Activated naive CD8-positive, alpha-beta T cell treated with anti-CD3 and anti-CD28 coated beads, Interleukin-2, amount 10 ng/mL, durations not matched to agents 7 days and 5 days (primary cell): ENCODE measurements at places on chromosomes 2 and 18. TPM values are rescaled to one million over a fixed set of nuclear protein-coding genes. Genes with fewer than 3 reads are reported as not detected.

- DNase-seq, result no peak
Observed at GRCh38 chr18:80245781-80246444, 1.4 kb downstream of the PARD6G start.

- DNase-seq, result no peak
Observed at GRCh38 chr2:15894481-15895144, 45.7 kb upstream of the MYCN start.

DNA sequence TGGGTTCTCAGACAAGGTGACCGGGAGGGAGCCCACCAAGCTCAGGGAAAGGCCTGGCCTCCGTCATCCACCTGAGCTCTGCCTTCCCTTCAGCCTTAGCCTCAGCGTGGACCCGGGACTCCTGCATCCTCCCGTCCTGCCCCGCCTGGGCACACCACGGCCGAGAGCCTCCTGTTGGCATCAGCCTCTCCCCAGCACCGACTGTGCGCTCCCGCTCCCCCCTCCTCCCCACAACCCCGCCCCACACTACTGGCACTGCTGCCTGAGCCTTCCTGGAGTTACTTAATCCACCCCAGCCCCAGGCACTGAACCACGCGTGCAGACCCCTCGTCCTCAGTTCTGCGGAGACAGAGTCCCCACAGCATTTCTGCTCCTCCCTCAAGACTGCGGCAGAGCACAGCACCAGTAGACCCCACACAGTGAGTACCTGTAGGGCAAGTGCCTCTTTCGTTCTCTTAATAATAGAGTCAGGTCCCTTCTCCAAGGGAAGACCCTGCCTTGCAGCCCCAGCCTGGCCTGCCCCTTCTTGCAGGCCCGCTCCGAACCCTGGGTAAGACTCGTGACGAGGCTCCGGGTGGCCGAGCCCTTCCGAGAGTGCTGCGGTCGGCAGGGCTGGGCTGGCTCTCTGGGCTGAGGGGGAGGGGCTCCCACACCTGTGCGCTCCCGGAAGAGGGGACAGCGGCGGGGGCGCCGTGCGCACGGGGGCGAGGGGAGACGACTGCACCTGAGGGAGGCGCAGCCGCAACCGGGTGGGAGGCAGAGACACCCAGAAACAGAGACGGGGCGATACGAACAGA lies at the start of gene AMER3:
Gene AMER3, plus strand, starts transcription at position 285 of the 797 bp plus-strand sequence. CDS start 6,533 bp downstream, outside the sequence.
- no peak for DNase-seq

DNA sequence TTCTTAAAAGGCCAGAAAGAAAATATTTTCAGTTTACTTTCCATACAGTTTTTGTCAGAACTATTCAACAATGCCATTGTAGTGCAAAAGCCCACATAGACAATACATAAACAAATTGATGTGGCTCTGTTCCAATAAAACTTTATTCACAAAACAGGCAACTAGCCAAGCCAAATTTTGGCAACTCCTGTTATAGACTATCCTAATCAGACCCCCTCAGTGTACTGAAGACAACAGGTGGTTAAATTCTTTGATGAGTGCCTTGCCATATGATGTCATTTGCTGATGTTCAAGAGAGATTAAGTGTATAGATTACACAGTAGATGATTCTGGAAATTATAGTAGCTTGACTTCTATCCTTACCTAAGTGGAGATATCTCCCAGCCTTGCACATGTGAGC lies 83.4 kb downstream of the FANCL start:
- no peak for DNase-seq

- DNase-seq, result no peak
Observed at GRCh38 chr2:119315241-119315925, 51.3 kb downstream of the C2orf76 start.

GRCh38 chr2:69165091-69165880 lies 152.3 kb downstream of the ANTXR1 start:
- DNase-seq, result no peak

DNA sequence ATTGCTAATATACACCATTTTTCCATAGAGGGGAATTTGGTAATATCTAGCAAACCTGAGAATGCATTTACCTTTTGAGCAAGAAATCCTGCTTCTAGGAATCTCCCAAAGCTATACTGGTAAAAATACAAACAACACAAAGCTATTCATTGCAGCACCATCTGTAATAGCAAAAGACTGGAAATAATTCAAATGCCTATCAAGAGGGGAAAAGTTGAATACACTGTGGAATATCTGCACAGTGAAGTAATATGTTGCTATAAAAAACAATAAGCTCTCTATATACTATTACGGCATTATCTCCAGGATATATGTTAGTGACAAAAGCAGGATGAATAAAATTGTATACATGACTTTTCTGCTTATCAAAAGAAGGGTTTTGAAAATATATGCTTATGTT lies 112.3 kb upstream of the CHAC2 start:
- DNase-seq, result no peak

DNA sequence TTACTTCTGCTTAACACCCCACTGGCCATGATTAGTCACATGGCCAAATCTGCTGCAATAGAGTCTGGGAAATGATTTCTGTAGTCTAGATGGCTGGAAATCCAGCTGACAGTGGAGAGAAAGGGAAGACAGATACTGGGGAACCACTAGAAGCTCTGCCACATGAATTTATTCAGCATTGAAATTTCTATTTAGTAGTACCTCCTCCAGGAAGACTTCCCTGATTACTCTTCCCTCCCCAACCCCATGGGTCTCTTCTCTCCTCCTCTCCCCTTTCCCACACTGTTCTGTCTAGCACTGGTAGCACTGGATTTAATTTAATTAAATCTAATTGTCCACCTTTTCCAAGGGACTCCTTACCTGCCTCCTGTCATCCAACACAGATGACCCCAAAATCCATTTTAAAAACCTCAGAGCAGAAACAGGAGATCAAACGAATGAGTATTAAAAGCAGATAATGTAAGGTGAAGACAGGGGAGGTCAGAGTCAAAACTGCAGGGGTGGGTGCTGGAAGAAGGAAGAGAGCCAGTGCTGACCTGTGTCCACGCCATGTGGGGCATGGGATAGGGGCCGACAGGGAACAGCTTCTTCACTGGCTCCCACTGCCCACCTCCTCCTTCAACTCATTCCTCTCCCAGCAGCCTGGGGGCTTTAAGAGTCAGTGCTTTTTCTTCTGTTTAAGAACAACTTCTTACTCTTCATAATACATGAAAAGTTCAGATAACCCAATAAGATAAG lies 169.2 kb upstream of the HS6ST1 start:
- no peak for DNase-seq

DNA sequence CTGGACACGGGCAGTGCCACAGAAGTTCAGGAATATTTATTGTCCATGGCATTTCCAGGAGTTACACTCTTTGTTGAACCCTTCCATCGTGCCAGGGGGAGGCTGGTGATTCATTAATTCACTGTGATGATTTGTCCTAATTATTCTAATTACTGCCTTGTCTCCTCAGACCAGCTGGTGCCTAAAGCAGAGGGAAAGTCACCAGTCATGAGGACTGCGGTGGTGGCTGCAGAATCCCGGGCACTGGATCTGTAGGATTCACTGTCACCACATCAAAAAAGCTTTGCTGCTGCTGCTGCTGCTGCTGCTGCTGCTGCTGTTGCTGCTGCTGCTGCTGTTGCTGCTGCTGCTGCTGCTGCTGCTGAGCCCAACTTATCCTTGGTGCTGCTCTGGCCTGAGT lies 908.2 kb downstream of the TSN start:
- DNase-seq, result no peak

DNA sequence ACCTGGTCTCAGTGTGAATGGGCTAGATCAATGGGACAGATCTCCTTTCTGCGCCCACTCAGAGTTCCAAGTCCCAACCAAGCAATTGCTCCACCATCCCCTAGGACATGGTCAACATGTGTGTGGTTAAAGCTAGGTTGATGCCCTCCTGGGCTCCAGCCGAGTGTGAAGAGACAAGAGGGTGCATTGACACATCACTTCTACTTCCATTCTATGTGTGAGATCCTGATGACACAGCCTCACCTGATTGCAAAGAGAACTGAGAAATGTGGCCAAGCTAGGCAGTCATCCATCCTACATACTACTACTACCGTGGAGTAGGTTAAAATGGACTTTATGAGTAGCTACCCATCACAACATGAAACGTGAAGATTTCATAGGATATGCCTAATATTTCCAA lies 106.8 kb downstream of the NCKAP5 start:
- no peak for DNase-seq

MTA3 gene
- 36.2 TPM for total RNA-seq

PLB1 gene
- 0.30 TPM for total RNA-seq

ACMSD gene
- not detected for total RNA-seq

TUBB8B gene
- total RNA-seq, result not detected

CAPN14 gene
- total RNA-seq, result 0.28 TPM

DRC1 gene
- total RNA-seq, result not detected

DNAJC5G gene
- total RNA-seq, result not detected

CPSF3 gene
- 43.3 TPM for total RNA-seq

SLC35F5 gene
- total RNA-seq, result 24.1 TPM

LAMA3 gene
- 0.14 TPM for total RNA-seq

ZNF519 gene
- 22.7 TPM for total RNA-seq

ESPNL gene
- total RNA-seq, result 0.11 TPM

GALNT3 gene
- total RNA-seq, result 5.0 TPM
